ENCODE measurements at places on chromosomes 1 and 21.

- H3K27ac ChIP-seq, result no peak overlapping the region
- no peak overlapping the region for H3K4me3 ChIP-seq
- no peaks in the 10 kb centered on the region for H3K27me3 ChIP-seq
- H3K36me3 ChIP-seq, result peaks cover 31% of the 10 kb centered on the region
- DNase-seq, result no peak
These were observed 9.5 kb downstream of the IPO13 start for GRCh38 chr1:43956234-43956633.

GRCh38 chr1:12113433-12114339, 50.6 kb downstream of the TNFRSF8 start:
- no peaks in the 10 kb centered on the region for H3K4me1 ChIP-seq
- no peaks in the 10 kb centered on the region for H3K36me3 ChIP-seq
- no peaks in the 10 kb centered on the region for H3K27me3 ChIP-seq
- H3K4me3 ChIP-seq, result no peak overlapping the region

DNA sequence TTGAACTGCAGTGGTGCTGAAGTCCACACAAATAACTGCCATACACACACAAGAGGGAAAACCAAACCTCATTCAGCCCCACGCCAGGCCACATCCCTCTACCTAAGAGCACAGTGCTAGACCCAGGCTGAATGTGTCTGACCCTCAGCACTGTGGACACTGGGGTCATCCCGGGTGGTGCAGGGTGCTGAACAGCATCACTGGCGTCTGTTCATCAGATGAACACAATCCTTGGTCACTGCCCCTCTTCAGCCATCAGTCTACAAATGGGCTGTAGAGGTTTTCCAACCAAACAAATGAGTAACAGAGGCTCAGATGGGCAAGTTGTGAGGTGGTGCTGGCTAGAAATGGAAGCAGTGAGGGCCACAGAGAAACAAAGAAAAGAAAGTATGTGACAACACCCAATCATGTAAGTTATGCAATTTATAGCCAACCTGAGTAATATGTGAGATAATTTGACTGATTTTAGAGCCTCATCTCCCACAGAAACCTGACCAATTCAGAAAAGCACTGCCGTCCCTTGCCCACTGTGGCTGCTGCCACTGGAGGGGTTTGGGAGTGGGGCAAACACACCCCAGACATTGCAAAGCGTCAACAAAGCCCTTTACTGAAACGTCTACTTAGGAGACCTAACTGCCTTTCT, 27.9 kb downstream of the GNB1 start:
- H3K4me1 ChIP-seq, result peaks cover 15% of the 10 kb centered on the region
- DNase-seq, result no peak

GRCh38 chr1:37250371-37250770, 216.1 kb upstream of the GRIK3 start:
- peaks cover 27% of the 10 kb centered on the region for H3K27me3 ChIP-seq
- H3K36me3 ChIP-seq, result no peaks in the 10 kb centered on the region
- no peak for DNase-seq
- no peaks in the 10 kb centered on the region for H3K4me1 ChIP-seq
- no peak overlapping the region for H3K27ac ChIP-seq
- H3K4me3 ChIP-seq, result no peak overlapping the region

DNA sequence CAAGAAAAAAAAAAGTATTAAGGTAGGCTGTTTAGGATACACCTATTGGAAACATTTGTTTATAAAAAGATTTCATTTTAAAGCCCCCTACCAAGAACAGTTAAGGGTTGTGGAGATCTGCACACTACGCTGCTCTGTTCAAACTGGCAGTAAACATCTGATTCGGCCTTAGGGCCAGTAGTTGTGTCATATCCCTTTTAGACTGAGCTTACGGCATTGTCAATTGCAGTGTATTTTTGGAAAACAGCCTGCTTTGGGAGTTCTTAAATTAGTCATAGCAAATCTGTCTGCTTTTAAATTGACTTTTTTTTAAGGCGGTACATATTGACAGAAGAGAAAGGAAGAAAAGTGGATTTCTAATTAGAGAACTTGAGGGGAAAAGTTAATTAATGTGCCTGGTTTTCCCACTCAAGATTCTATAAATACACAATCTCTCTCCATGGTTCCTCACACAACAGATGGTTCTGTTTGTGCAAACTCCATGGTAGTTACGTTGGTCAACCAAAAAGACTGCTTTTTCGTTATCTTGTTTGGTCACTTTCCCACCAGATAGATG, 1.7 kb upstream of the ELK4 start:
- H3K36me3 ChIP-seq, result no peaks in the 10 kb centered on the region
- H3K27me3 ChIP-seq, result no peaks in the 10 kb centered on the region
- peaks cover 19% of the 10 kb centered on the region for H3K4me1 ChIP-seq
- no peak overlapping the region for H3K4me3 ChIP-seq
- DNase-seq, result no peak
- H3K27ac ChIP-seq, result no peak overlapping the region

DNA sequence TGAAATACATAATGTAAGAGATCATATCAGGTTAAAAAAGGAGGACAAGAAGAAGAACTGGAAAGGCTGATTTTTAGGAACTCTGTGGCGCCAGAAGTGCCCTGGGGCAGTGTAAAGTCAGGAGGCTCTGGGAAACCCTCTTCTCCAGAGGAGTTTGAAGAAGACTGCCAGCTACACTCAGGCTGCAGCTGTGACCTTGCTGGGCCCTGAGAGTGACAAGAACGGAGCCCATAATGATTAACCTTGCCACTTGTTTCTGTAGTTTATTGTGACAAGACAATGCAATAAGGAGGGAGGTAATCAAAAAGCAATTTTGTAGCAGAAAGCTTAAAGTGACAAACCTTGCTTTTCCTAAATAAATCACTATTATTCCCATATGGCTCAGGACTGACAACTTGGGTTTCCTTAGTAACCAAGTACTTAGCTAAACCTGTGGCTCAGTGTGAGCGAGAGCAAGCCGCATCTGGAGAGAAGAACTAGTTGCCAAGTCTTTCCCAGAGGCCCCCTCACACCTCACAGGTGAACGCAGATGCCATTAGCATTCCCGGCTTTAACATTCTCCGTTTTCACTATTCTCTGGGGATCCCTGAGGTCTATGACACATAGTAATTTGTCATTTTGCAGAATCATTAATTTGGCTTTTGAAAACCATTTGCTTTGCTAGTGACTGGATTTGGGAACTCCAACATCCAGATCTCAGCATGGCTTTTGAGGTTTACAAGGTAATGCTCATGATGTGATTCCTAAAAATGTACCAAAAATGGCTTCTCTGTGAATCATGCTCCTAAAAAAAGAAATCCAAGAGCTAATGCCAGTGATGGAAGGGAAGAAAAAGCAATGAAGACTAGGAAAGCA, 115.9 kb downstream of the OMA1 start:
- DNase-seq, result no peak
- no peak overlapping the region for H3K27ac ChIP-seq
- H3K36me3 ChIP-seq, result no peaks in the 10 kb centered on the region
- no peaks in the 10 kb centered on the region for H3K4me1 ChIP-seq
- no peak overlapping the region for H3K4me3 ChIP-seq

DNA sequence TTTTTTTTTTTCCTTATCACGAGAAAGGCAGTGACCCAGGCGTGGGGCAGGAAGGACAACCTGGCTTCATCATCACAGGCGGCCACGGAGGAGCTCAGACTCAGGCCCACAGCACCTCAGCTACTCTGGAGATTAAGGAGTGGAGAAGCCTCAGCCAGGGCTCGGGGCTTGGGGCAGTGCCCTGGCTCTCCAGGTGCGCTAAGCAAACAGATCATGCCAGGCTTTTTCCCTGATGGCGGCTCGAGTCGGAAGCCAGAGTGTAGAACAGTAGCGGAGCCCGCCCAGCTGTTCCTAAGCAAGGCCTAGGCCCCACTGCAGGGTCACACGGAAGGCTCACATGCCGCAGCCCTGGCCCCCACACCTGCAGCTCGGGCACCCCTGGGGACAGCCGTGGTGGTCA, 70.7 kb downstream of the AGPAT3 start:
- no peaks in the 10 kb centered on the region for H3K27me3 ChIP-seq
- no peak for DNase-seq
- H3K4me3 ChIP-seq, result no peak overlapping the region
- H3K27ac ChIP-seq, result no peak overlapping the region
- H3K4me1 ChIP-seq, result no peaks in the 10 kb centered on the region

DNA sequence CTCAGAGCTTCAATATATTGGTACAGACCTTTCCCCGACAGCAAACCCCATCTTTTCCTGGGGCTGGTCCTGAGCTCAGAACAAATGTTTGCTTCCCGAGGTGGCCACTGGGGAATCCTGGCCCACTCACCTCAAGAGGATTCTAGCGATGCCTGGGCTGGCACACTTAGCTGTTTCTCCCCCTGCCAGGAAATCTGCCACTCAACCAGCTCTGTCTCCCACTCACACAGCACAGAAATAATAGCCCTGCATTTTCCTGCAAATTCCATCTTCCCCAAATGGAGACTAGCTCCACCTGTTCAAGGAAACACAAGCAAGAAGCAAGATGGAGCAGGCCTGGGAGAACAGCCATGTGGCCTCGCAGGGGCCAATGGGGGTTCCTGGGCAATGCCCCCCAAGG, 21.1 kb downstream of the KCNN3 start:
- no peak overlapping the region for H3K4me3 ChIP-seq
- no peak for DNase-seq
- no peak overlapping the region for H3K27ac ChIP-seq
- H3K4me1 ChIP-seq, result no peaks in the 10 kb centered on the region
- no peaks in the 10 kb centered on the region for H3K36me3 ChIP-seq
- no peaks in the 10 kb centered on the region for H3K27me3 ChIP-seq

GRCh38 chr1:7454895-7455784, 316.0 kb upstream of the VAMP3 start:
- H3K27me3 ChIP-seq, result peaks cover 19% of the 10 kb centered on the region
- no peaks in the 10 kb centered on the region for H3K4me1 ChIP-seq
- DNase-seq, result no peak
- H3K36me3 ChIP-seq, result no peaks in the 10 kb centered on the region
- H3K4me3 ChIP-seq, result no peak overlapping the region

DNA sequence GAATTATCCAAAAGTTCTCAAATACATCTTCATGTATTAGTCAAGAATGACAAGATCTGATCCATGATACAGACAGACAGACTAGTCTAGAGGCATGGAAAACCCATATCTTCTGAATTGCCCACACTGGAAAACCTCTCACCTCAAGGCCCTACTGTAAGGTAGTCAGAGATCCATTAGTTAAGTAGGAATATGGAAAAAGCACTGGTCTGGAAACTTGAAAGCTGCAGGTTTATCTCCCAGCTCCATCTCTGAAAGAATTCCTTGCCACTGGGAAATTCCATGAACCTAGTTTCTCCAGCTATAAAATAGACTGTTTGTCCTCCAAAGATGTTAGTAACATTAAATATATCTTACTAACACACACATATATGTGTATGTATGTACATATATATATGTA, 169.2 kb downstream of the AKT3 start:
- no peak overlapping the region for H3K27ac ChIP-seq
- H3K36me3 ChIP-seq, result no peaks in the 10 kb centered on the region
- H3K4me3 ChIP-seq, result no peak overlapping the region

- H3K4me3 ChIP-seq, result no peak overlapping the region
- H3K4me1 ChIP-seq, result no peaks in the 10 kb centered on the region
- no peak for DNase-seq
- H3K36me3 ChIP-seq, result no peaks in the 10 kb centered on the region
These were observed 144.0 kb upstream of the CD34 start for GRCh38 chr1:208054911-208055379.

Measured in T-cell (primary cell).